Cerebellar cortex (tissue), 1 donor: ENCODE measurements at places on chromosomes 4 and X.
A peak's percentile ranks its signal among the peaks of the same experiment; 100 is the strongest.

- DNase-seq = no peak
Measured at GRCh38 chr4:88802585-88803286, 105.1 kb upstream of the NAP1L5 start.

DNA sequence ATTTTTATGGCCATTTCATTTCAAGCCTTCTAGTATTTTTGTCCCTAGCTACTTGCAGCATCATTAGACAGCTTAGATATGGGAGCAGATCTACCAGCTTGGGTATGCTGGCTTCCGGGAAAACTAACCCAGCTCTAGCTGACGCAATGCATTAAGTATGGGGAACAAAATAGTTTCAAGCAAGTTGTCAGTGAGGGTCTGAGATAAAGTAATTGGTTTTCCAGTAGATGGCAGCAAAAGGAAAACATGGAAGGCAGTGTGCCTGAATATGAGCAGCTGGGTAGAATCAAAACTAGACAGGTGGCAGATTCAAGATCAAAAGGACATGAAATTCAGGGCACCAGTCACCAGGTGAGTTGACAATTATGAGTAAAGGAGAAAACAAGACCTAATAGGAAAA is 340.9 kb upstream of the CTSO start:
- DNase-seq = peak; percentile 27

- no peak for DNase-seq
Measured at GRCh38 chrX:150854856-150855255, 43.6 kb downstream of the CD99L2 start.

- DNase-seq = peak; percentile 29
Measured at GRCh38 chrX:24515447-24515846, 50.4 kb downstream of the PDK3 start.

- peak; percentile 31 for DNase-seq
Measured at GRCh38 chr4:31370866-31371465, 650.8 kb downstream of the PCDH7 start.

- DNase-seq = peak; percentile 0
Measured at GRCh38 chrX:4881277-4881676, 1167.8 kb upstream of the PRKX start.

- no peak for DNase-seq
Measured at GRCh38 chr4:184416913-184417734, 57.2 kb downstream of the IRF2 start.

DNA sequence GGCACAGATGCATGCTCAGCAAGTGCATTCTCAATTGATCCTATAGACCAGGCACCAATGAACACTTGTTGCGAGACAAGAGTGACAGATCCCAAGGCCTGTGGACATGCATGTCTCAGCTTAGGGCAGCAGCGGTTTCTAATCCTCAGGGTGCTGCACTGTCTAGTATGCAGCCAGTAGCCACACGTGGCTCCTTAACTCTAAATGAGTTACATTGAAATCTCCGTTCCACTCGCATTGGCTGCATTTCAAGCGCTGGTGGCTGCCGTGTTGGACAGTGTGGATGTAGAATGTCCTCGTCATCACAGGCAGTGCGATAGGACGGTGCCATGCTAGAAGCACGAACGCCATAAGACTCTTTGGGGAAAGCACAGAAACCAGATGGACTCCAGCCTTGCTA is 24.0 kb upstream of the AFAP1 start:
- DNase-seq = no peak
